ENCODE measurements at places on chromosomes 5 and 9.

- no peak for DNase-seq
These were observed 59.7 kb downstream of the PPARGC1B start for GRCh38 chr5:149789835-149790234.

GRCh38 chr5:67234671-67235176 is 38.1 kb upstream of the CD180 start:
- no peak for DNase-seq

GRCh38 chr9:128607642-128608350 is 48.9 kb downstream of the DYNC2I2 start:
- DNase-seq = no peak

- no peak for DNase-seq
These were observed 127.0 kb downstream of the GNA14 start for GRCh38 chr9:77521091-77521490.

- no peak for DNase-seq
These were observed 6.9 kb upstream of the TRMT10B start for GRCh38 chr9:37746448-37747270.

DNA sequence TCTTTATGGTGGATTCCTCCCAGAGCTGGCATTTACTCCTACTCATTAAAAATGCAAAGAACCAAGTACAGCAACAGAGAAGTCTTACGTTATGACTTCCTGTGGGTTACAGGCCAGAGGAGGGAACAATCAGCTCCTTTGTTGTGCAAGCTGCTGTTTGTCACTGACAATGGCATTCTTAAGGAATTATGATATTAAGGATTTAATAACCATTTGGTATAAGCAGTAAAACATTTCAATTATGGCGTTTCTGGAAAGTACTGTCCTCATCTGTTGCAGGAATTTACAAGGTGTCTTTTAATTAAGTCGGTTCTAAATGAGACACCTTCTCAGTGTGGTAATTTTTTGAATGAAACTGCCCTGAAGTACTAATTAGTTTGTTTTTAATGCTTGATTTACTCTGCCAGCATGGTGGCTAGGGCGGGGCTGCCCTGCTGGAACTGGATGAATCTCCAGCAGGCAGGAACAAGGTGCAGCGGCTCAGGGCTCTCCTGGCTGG is 49.1 kb upstream of the VDAC1 start:
- DNase-seq = no peak

- no peak for DNase-seq
These were observed 343.2 kb downstream of the ACTL7B start for GRCh38 chr9:108512426-108513173.

GRCh38 chr5:150404941-150405816 is 7.5 kb downstream of the CD74 start:
- no peak for DNase-seq

- peak; percentile 61 for DNase-seq
These were observed 1.1 kb downstream of the IL4 start for GRCh38 chr5:132674671-132675506.

DNA sequence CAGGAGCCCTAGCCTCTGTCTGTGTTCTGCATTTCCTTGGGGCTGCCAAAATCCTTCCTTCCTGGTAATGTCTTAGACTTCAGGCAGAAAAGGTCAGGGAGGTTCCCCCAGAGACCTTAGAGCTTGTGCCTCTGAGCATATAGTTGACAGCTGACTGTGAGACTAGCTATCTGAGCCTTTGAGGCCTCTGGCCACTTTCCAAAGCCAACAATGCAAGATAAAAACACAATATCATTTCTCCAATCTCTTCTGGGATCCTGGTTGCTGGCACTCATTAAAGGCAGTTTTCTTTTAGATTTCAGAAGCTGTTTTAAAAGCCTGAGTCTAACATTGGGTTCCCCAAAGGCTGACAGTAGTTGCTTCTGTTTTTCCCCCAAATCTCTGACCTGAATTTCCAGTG is 13.2 kb upstream of the GLRA1 start:
- DNase-seq = no peak

- peak; percentile 7 for DNase-seq
These were observed 73.0 kb downstream of the KIF24 start for GRCh38 chr9:34256104-34256503.

DNA sequence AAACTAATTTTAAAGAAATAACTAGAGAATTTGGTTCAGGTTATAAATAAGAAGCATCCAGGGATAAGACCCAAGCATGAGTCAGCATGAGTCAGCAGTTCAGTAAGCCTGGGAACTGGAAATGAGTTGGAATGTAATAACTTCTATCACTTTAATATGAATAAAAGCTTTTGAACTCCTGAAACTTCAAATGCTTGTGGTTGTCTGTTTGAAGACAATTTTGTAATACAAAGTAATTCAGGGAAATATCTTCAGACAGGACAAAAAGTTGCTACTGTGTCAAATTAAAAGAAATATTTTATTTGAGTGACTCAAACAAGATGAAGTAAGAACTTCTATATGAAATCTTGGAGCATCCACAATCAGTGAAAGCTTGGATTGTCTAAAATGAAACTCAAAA is 331.2 kb upstream of the DAB2 start:
- no peak for DNase-seq

DNA sequence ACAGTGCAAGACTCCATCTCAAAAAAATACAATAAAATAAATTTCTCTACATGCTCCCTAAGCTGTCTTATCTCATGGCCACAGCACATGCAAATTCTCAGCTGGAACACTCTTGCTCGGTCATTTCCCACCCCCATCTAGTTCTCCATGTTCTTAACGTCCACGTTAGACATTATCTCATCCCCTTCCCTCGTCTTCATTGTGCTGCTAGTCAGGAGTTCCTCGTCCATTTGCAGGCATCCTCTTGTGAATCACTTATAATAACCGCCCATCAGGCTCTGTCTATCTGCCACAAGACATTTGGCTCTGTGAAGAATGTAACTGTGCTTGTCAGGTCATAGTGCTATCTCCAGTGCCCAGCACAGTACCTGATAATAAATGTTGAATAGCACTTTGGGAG is 32.9 kb upstream of the GOLGA1 start:
- no peak for DNase-seq

GRCh38 chr5:3599226-3600105 is 3.8 kb downstream of the IRX1 start:
- DNase-seq = no peak

Data from activated CD4-positive, alpha-beta T cell treated with anti-CD3 and anti-CD28 coated beads, Interleukin-2, Interleukin-6, amounts not matched to agents 100 ng/mL and 50 ng/mL, durations not matched to agents 16 hours and 8 hours (primary cell).